Naive thymus-derived CD8-positive, alpha-beta T cell (primary cell): ENCODE measurements at places on chromosomes 6 and 20. TPM values are rescaled to one million over a fixed set of nuclear protein-coding genes. Genes with fewer than 3 reads are reported as not detected.
A peak's percentile ranks its signal among the peaks of the same experiment; 100 is the strongest.

Gene DLK2
- 1.2 TPM for total RNA-seq

Gene MLIP
- total RNA-seq, result not detected

DNA sequence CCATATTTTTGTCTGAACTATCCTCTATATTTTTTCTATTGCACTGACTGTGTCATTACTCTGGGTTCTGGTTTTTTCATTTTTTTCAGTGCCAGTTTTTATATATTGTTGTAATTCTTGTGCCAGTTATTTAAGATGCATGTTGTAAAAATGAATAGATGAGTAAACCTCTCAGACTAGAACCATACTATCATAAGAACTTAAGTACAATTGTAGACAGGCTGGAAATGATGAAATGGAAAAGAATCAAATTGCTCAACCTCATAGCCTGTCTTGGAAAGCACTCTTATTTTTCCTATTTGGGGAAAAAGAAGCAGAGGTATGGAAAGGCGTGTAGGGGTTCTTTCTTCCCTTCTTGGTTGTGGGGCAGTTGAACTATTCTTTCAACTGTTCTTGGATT is 30.2 kb downstream of the PANK2 start:
- DNase-seq, result no peak

DNA sequence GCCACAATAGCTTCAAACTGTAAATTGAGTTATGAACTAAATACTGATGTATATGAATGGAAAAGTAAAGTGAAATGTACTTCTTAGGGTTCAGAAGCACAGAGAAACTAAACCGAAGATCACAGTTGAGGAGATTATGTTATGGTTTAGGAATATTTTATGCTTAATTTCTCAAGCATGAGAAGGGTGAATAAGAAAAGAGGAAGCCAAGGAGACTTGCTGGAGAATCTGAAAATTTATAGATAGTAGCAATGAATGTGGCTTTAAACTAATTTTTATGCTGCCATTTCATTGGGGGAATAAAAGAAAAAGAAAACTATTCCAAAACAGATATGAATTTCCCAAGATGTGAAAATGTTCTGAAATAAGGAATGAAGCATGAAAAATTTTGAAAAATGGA is 5.6 kb downstream of the ANKS1A start:
- DNase-seq, result no peak

- DNase-seq, result no peak
Measured at GRCh38 chr6:89386917-89387491, 25.1 kb downstream of the RRAGD start.

DNA sequence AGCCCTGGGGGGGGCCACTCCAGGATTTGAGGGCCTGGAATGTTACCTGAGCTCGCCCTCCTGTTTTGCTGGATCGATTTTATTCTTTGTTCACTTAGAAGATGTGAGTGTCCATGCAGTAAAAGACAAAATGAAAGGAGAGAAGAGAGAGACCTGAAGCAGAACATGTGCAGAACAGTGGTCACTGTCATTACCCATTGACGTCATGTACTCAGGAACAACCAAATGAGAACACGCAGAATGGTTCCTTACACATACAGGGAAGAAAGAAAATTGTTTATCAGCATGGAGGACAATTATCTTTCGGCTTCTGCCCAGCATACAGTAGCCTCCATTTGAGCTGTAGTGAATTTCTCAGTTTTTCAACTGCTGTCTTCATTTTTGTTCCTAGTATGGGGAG is 258.1 kb downstream of the FNDC1 start:
- DNase-seq, result no peak

DNA sequence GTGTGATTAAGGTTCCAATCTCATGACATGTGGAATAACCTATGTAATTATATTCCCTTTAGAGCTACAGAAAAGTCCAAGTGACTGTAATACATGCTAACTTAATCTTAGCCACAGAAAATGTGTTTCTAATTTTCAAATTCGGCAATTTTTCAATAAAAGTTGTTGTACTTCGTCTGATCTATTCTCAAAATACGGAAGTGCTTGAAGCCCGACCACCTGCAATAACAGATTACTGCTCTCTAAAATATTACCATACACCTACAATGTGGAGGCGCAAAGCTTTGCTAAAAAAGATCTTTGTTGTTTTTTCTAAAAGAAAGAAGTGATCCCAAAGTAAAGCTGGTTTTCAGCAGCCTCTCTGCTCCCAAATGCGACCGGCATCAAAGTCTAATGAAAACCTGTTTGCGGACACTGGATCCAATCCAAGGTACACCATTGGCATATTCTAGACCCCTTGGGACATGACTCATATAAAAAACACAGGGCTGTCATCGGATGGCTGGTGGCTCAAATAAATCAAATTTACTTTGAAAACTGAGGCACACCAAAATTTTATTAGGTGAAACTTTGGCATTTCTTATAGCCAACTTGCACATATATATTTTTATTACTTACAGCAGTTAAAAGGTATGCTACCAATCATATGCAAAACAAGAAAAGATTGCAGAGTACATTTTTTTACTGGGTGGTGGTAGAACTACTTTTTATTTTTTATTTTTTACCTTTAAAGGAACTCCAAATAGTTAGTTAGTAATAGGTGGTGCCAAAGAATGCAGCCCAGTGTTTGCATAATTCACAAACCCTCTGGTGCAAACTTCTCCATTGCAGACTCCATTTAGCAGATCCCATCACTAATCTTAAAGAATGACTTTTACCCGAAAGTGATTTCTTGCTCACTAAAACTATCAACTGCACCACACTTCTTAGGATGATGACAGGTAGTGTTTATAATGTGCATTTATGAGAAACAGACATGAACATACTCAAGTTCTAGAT is 118.7 kb upstream of the TBX18 start:
- DNase-seq, result no peak

Gene SLC22A2
- not detected for total RNA-seq

Gene SH3BGRL2
- 21.3 TPM for total RNA-seq

Gene TINAG
- total RNA-seq, result not detected

- no peak for DNase-seq
Measured at GRCh38 chr6:139028215-139028657, 309 bp upstream of the ABRACL start.

- no peak for DNase-seq
Measured at GRCh38 chr6:137666202-137666774, 172.1 kb upstream of the OLIG3 start.

- DNase-seq, result no peak
Measured at GRCh38 chr6:34514593-34515472, 41.3 kb downstream of the SPDEF start.

GRCh38 chr6:165799391-165800153 is 136.5 kb upstream of the PDE10A start:
- DNase-seq, result no peak

DNA sequence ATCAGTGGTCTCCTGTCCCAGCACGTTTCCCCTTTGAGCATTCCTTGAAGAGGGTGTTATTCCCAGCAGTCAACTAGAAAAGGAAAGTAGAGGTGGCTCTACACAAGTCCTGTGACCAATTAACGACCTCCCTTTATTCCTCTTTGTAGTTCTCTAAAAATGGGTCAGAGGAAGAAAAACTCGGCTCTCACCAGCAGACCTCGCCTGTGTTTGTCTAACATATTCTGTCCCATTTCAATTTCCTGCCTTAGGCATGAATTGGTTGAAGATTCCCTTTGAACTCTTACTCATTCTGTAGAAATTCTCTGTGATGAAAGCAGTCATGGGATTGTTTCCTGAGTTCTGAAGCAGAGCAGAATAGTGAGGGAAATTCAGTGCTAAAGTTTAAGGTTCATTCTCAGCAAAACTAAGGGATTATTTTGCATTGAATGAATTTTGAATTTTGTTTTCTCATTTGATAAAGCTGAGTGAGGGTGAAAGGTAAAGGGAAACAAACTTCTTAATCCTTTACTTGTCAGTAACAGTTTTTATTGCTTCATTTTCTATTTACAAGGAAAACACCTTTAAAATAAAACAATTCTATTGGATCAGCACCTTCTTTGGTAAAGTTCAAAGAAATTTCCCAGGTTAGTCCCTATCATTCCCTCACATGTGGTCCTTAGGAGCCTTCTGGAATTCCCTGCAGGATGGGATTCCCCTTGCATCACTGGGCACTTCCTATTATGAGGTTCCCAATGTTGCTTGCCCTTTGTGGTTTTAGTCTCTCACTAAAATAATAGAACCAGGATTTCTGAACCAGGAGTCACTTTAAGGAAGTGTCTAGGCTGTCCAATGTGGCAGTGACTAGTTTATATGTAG is 105.8 kb downstream of the SLX4IP start:
- DNase-seq, result no peak

DNA sequence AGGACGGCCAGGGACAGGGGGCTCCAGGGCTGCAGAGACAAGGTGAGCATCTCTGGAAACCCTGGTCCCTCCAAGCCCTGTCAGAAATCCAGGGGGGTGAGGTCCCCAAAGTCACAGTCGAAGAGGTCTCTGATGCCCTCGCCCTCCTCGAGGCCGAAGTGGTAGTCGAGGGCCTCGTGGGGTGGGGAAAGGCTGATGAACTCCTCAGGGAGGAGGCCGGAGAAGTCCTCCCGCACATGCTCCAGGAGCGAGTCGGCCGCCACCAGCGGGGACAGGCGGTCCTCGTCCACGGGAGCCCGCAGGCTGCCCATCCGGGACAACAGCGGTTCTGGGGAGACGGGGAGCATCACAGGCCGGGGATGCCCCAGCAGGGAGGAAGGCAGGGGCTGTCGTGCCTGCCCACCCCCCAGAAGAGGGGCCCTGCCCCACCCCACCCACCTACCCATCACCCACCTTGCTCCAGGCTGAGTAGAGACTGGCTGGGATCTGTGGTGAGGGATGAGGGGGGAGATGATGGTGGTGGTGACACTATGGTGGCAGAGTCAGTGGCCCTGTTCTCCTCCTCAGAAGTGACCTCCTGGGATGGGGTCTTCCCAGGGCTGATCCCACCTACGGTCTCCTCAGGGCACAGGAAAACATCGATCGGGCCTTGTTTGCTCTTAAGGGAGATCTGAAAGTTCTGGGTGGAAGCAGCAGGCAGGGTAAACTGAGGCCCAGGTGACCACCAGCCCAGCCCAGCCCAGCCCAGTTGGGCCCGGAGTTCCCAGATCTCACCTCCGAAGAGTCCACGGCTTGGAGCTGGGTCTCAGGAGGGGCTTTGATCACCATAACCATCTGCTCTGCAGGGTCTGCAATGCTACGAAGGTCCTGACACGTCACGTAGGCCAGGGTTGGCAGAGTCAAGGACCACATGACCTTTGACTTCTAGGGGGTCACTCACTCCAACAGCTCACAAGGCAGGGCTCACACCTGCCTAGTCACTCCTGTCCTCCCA is 2.7 kb upstream of the NECAB3 start:
- no peak for DNase-seq

DNA sequence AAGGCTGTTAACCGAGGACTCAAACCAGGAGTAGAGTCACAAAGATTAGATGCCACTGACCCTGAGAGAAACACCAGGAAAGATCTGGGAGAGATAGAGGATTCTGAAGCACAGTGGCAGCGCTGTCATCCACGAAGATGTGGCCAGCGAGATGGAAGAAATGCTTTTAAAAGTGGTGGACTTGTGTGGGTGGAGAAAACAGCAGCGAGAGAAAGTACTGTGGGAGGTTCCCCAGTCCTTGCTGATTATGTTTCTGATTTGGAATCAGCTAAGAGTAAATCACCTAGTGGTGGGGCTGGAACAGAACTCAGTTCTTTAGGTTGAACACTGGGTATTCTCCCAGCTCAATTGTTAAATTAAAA is 435 bp upstream of the ZNF322 start:
- DNase-seq, result no peak

Gene BCAS1
- total RNA-seq, result not detected

Gene PRKN
- total RNA-seq, result 3.5 TPM

DNA sequence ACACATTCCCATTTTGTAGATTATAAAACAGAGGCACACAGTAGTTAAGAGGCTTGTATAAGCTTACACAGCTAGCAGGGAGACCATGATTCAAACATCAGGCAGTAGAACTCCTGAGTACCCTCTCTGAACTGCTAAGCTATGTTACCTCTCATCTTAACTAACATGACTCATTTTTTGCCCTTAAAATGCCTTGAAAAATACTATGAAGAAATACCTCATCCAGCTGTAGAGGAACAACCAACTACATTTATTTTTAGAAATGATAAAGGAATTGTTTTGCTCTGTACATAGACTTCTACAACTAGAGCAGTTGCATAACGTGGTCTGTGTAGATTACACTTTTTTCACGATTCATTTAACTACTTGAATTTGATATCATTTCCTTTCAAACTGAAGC is 102.1 kb downstream of the FLRT3 start:
- no peak for DNase-seq

DNA sequence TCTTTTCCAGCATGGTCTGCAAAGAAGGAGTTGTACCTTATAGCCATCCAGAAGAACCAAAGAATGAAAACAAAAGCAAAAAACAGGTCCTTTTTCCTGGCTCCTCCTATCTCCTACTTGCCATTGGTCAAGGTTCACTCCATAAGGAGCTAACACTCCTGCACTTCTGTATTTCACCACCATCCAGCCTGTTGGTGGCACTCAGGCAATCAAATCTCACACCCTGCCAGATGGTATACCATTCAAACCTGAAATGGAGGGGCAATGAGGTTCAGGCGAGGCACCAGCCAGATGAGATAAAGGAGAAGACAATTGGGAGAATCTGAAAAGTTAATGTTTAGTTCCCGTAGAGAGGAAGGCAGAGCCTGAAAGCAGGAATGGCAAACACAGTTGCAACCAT is 203.8 kb downstream of the ALDH8A1 start:
- DNase-seq, result no peak

DNA sequence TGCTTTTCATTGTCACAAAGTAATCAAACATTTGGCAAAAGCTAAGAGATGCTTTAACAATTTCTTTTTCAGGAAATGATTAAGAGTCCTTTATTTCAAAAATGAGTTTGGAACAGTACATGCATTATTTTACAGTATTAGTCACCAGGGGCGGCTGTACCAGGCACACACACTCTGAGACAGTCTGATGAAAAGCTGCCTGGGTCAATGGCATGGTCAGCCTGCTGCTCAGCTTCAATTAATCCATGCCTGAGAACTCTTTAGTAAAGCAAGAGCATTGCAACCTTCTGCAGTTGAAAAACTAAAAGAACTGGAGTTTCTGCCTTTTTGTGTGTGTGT is 105.5 kb downstream of the TULP4 start:
- no peak for DNase-seq

Gene C6orf52
- 1.8 TPM for total RNA-seq

- peak; percentile 72 for DNase-seq
Measured at GRCh38 chr20:46117704-46118467, at the start of gene CD40. Gene CD40, plus strand, starts transcription at chr20:46118314. Its CDS starts 30 bp downstream, at chr20:46118344.

Gene EPB41L2
- total RNA-seq, result 22.0 TPM

Gene DEFB118
- not detected for total RNA-seq

- peak; percentile 46 for DNase-seq
Measured at GRCh38 chr6:26022132-26022472, 59.5 kb downstream of the TRIM38 start.

- DNase-seq, result no peak
Measured at GRCh38 chr20:2385026-2385425, 4.3 kb downstream of the TGM6 start.

GRCh38 chr6:25727028-25727427 is 27.5 kb upstream of the SLC17A4 start:
- DNase-seq, result no peak

DNA sequence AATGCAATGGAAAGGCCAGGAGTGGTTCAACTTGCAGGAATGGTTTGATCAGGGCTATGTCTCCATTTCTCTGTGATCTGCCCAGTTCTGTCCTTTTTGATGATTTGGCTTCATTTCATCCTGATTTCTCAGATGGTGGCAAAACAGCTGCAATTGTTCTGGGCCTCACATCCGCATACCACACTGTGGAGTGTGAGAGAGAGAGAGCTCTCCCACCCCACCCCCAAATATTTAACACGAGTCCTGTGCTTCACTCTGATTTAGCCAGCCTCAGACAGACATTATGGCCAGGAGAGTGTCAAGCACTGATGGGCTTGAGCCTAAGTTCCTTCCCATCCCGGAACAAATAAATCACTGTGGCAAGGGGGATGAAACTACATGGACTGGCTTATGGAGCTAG is 284.6 kb downstream of the CDC5L start:
- no peak for DNase-seq

Gene EYA2
- total RNA-seq, result not detected
